Cortex of kidney (tissue), 1 donor: ENCODE measurements at places on chromosomes 12 and 14.

- no peak for DNase-seq
Measured at GRCh38 chr12:88202500-88202899, 60.4 kb downstream of the TMTC3 start.

- DNase-seq, result no peak
Measured at GRCh38 chr14:54653712-54654469, 87.0 kb downstream of the SAMD4A start.

GRCh38 chr14:105532735-105533141 is 6.4 kb downstream of the TMEM121 start:
- no peak for DNase-seq

DNA sequence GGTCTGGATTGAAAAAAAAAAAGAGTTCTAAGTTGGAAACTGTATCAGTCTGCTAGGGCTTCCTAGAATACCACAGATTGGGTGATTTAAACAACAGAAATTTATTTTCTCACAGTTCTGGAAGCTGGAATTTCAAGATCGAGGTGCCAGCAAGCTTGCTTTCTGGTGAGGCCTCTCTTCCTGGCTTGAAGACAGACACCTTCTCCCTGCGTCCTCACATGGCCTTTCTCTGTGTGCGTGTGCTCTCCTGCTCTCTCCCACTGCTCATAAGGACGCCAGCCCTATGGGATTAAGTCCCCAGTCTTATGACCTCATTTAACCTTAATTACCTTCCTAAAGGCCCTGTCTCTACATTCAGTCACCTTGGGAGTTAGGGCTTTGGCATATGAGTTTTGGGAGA is 215.5 kb downstream of the PIK3C2G start:
- no peak for DNase-seq

- no peak for DNase-seq
Measured at GRCh38 chr12:57152639-57153038, 5.2 kb upstream of the LRP1-AS start.

GRCh38 chr12:13210236-13211190 is 14.0 kb downstream of the EMP1 start:
- no peak for DNase-seq

DNA sequence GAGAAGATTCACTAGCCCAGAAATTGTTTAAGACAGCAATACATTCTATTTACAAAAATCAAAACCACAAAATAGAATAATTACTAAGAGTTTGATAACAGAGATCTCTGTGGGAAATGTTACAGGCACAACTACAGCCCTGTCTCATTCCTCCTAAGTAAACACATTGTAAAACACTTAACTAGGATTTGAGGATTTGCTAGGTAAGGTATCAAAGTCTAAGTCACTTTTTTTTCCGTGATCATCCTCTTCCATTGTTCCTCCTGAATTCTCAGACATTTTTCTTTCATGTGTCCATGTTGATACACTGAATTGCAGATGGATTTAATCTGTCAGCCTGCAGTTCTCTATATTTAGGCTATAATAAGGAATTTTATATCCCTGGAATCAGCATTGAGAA is 127.5 kb downstream of the ACSS3 start:
- no peak for DNase-seq

- DNase-seq, result no peak
Measured at GRCh38 chr12:57173089-57173488, 25.7 kb upstream of the LRP1-AS start.

DNA sequence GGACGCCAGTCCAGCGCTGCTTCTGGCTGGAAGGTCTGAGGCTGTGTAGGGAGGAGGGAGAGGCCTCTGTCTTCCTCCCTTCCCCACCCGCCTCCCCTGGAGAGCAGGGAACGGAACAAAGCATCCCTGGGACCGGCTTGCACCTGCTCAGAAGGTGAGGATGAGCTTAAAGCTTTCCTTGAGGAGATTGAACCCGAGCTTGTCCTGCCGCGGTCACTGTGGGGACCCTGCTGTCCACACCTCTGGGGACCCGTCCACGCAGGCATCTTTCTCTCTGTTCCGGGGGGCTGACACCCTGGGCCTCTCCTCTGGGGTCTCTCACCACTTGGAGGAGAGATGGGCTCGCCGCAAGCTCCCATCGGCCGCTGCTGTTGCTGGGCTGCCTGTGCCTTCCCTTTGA is 33.2 kb upstream of the SFSWAP start:
- no peak for DNase-seq
